ENCODE measurements at places on chromosomes 16 and 17.

GRCh38 chr17:82152556-82153294 is 54.7 kb upstream of the FASN start:
- DNase-seq = no peak

GRCh38 chr17:72434581-72434980 is 313.8 kb downstream of the SOX9 start:
- no peak for DNase-seq

GRCh38 chr16:54112451-54113206 is 174.0 kb downstream of the IRX3 start:
- no peak for DNase-seq

DNA sequence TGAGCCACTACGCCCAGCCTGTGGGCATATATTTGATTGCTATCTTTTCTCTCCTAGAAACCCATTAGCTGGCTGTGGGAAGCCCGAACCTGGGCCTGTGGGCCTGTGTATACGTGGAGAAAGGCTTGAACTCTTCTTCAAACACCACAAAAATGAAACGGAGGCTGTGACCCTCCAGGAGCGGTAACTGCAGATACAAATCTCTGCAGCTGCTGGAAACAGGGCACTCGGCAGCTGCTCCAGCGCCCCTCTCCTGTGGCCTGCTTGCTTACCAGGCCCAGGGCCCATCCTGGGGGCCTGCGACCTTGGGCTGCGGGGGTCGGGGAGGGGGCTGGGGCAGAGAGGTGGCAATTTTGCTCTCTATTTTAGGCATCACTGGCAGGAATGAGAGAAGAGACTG is 28.0 kb upstream of the MTSS2 start:
- no peak for DNase-seq

DNA sequence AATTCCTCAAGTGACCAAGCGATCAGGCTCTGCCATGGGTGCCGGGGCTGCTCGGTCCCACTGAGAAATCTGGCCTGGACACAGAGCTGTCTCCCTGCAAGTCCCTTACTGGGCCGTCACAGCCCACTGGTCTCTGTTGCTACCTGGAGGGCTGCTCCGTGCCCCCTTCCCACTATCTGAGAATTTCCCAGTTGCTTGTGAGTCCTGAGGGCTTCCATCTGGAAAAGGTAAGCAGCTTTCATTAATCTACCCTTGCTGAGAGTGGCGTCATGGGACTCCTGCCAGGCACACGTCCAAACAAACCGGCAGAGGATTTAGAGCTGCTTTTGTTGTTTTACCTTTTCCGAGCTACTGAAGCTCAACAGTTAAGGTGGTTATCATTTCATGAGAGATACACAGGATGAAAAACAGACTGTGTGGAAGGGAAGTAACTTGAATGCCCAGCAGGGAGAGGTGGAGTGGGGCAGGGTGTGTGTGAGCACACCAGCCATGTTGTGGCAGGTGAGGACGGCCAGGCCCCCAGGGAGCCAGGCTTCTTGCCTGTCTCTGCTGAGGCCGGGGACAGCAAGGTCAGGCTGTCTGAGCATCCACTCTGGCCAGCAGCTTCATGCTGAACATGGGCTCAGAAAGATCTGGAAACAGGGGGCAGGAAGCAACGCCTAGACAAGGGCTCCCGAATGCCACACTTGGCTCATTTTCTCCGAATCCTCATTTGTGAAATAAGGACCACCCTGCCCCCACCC is 50.6 kb downstream of the GTF3C1 start:
- DNase-seq = no peak
